ENCODE measurements at places on chromosomes 3 and 15.

DNA sequence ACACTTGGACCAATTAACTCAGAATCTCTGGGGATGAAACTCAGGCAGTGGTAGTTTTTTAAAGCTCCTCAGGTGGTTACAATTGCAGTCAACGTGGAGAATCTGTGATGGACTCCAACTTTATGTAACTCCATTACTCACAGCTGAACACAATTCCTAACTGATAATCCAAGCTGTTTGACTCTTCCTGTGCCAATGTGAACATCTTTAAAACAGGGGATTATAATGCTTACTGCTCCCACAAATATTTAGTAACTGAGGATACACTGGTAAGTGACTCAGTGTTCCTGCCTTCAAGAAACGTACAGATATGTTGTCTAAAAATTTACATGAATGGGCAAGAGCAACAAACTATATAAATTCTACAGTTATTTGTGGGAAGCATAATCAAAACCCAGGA is 85.6 kb downstream of the OSBPL10 start:
- DNase-seq, result peak; percentile 18

DNA sequence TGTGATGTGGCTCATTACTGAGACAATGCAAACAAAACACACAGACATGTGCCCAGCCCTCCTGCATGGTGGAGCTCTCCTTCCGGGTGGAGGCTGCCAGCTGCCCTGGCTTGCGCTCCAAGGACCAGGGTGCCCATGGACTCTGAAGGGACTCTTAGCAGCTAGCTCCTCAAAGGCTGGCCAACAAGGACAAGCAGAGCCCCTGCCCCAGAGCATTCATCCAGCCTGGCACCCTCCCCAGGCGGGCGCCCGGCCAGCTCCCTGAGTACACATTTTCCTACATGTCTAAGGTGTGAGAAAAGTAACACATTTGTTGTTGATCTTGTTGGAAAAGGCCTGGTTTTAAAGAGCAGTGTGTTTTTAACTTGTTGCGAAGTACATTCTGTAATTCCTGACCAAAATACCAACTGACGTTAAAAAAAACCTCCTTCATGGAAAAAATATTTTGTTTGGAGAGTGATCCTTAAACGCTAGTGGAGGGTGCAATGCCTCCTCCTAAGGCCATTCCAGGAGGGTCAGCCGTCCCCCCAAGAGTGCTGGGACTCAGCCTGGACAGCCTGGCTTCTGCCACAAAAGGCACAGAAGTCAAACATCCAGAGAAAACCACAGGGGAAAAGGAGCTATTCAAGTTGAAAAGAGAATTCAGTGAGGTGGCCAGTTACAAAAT is 86.9 kb downstream of the KLF15 start:
- no peak for DNase-seq

DNA sequence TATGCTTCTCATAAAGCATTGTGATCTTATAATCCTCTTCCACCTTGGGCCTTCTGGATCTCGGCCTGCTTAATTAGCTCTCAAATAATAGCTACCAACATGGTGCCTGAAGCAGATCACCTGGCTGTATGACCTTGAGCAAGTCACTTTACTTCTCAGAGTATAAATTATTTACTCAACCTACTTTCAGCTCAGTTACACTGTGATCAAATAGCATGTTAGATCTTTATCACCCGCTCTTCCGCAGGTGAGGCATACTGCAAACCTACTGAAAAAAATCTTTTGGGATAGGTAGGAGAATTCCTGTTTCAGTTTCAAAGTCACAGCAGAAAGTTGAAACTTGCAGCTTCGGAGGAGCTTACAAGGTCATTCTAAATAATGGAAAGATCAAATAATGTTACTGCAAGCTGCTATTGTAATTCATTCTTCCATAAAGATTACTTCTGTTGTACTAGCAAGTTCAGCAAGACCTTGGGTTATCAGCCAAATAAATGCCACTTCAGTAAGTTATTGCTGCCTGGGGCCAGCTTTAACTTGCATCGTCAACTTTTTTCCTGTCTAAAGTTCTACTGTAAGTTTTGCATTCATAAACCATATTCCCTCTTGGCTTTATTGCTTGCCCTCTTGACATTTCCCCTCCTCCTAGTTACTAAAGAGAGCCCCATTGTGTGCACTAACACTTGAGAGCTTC is 268.4 kb upstream of the ATP11B start:
- no peak for DNase-seq

DNA sequence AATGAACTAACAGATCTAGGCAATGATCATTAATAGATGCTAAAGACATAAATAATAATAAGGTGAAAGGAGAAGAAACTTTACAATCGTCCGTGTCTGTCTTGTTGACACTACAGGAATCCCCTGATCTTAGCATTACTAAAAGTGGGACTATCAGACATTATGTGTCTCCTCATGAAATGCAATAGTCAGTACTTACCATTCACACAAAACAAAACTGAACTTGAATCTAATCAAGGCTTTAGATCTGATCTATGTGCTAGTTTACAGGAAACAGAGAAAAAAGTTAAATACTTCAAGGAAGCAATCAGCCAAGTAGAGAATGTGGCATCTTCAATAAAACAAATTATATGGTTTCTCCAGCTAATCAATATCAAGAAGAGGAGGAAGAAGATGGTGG is 73.7 kb downstream of the PIK3CB start:
- no peak for DNase-seq

DNA sequence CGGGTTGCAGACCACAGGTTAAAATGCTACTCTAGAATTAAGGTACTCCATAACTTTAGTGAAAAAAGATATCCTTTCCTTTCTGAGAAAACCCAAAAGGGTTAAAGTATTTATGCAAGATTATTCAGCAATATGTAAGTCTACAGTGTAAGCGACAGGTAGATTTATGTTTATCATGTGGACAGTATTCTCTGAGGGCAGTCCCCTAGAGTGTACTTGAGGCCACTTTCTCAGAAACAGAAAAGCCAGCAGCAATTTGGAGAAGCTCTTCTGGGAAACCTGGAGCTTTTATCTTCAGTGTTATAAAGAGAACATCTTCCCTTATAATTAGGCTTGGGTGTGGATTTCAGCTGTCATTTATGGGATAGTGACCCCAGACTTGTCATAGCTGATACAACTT is 8.9 kb downstream of the ST3GAL6 start:
- no peak for DNase-seq

- no peak for DNase-seq
These were observed 46.9 kb upstream of the FGD5 start for GRCh38 chr3:14771593-14772497.

DNA sequence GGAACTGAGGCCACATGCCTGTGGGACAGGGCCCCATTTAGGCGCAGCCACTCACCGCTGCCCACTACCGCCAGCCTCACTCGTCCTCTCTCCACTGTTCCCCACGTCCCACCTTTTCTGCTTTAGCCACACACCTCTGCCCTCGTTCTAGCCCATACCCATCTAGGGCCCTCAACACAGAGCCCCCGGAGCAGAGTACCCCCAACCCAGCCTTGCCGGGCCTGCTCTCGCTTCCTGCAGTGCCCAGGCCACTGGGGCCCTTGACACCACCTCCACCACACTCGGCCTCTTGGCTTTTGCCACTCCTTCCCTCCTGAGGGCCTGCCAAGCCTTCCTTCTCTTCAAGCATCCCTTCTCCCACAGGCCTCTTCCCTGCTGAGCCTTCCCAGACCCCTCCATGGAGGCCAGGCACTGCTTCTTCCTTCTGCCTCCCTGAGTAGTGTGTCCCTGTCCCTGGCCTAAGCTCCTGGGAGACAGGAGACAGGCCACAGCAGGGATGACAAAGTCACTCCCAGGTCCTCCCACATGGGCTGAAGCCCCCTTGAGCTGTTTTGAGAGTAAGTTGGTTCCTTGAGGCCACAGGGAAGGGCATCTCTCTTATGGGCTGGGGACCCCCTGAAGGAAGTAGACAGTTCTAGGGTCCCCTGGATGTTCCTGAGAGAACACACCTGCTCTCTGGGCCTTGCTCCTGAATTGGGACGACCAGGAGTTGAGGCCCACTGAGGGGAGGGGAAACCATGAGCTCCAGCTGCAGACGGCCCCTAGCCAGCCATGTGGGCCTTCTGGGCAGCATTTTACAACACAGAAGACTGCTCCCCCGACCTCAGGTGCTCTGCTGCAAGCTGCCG is 4.4 kb downstream of the PRSS50 start:
- DNase-seq, result no peak

GRCh38 chr3:133294253-133294652 is 105.6 kb upstream of the BFSP2 start:
- peak; percentile 55 for DNase-seq

DNA sequence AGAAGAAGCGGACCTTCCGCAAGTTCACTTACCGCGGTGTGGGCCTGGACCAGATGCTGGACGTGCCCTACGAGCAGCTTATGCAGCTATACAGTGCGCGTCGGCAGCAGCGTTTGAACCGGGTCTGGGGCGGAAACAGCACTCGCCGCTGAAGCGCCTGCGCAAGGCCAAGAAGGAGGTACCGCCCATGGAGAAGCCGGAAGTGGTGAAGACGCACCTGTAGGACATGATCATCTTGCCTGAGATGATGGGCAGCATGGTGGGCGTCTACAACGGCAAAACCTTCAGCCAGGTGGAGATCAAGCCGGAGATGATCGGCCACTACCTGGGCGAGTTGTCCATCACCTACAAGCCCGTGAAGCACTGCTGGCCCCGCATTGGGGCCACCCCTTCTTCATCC is 390.4 kb upstream of the MEIS2 start:
- DNase-seq, result no peak

All from fibroblast of skin of back (primary cell).